ENCODE measurements at places on chromosomes 1 and 21.

- DNase-seq = no peak
Observed at GRCh38 chr1:184739070-184739469, 15.6 kb downstream of the EDEM3 start.

DNA sequence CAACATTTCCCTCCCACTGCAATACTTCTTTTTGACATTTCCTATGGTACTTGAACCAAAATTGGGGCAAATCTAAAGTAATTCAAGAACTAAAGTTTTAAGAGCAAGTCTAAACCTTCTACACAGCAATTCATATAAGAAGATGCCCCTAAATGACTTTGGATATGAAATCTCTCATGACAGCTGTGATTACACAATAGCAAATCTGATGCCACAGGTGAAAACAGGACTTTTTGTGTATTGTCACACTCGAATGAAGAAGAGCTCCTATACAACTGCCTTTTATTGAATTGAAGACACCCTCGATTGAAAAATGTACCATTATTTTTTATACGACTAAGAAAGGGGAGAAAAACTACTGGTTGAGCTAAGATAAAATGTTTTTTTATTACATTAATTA lies 59.6 kb upstream of the DYNLT5 start:
- DNase-seq = no peak

DNA sequence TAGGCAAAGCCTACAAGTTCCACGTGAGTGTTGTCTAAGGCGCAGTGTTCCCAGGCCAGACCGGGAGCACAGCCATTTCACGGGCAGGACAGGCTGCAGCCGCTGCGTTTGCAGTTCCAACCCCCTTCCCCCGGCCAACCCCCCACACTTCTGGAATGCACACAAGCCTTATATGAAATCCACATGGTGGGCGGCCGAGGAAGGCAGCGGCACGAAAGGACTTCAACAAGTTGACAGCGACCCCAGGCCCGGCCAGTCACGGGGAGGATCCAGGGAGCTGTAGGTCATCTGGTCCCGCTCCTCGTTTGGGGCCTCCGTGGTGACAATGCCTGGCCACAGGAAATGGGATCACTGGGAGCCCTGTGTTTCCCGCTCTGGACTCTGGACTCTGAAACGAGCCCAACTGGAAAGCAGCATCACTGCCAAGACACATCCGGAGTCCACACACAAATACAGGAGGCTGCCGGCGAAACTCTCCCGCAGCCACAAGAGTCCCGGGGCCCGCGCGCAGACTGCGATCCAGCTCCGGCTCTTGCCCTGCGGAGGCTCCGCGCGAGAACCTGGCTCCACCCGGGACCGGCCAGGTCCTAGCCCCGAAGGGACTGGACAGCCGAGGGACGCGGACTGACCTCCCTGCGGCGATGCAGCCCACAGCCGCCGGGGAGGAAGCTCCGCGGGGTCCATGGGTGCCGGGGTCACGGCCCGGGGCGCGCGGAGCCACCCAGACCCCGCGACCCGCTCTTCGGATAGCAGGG lies 794 bp downstream of the NID1 start:
- peak; percentile 78 for DNase-seq

- no peak for DNase-seq
Observed at GRCh38 chr1:115647507-115647906, 5.7 kb downstream of the VANGL1 start.

DNA sequence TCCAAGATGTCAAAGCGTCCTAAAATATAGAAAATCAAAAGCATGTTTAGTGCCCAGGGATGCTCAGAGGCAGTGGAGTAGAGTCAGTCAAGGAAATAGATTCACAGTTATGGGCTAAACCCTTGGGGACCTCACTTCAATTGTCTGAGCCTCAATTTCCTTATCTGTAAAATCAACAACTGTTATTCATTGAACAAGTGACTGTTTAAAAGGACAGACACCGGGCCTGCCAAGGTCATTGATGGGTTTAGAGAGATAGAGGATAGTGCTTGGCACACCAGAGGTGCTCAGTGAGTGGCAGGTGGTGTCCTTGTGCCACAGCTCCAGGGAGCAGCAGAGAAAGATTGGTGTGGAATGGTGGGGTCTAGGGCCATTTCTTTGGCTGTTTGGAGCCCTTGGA lies 12.8 kb downstream of the PLA2G5 start:
- no peak for DNase-seq

DNA sequence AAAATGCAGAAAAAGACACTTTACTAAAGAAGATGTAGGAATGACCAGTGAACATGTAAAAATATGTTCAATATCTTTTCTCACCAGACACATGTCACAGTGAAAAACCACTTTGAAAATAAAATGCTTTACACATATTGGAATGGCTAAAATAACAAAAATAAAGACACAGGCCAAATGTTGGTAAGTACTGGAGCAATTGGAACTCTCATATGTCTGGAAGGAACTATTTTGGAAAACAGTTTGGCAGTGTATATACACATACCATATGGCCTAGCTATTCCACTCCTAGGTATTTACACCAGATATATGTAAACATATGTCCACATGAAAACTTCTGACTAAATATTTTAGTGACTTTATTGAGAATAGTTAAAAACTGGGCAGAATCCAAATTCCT lies 927.2 kb downstream of the BRINP3 start:
- DNase-seq = no peak

GRCh38 chr1:209624558-209625549 lies 27.4 kb downstream of the LAMB3 start:
- peak; percentile 9 for DNase-seq

DNA sequence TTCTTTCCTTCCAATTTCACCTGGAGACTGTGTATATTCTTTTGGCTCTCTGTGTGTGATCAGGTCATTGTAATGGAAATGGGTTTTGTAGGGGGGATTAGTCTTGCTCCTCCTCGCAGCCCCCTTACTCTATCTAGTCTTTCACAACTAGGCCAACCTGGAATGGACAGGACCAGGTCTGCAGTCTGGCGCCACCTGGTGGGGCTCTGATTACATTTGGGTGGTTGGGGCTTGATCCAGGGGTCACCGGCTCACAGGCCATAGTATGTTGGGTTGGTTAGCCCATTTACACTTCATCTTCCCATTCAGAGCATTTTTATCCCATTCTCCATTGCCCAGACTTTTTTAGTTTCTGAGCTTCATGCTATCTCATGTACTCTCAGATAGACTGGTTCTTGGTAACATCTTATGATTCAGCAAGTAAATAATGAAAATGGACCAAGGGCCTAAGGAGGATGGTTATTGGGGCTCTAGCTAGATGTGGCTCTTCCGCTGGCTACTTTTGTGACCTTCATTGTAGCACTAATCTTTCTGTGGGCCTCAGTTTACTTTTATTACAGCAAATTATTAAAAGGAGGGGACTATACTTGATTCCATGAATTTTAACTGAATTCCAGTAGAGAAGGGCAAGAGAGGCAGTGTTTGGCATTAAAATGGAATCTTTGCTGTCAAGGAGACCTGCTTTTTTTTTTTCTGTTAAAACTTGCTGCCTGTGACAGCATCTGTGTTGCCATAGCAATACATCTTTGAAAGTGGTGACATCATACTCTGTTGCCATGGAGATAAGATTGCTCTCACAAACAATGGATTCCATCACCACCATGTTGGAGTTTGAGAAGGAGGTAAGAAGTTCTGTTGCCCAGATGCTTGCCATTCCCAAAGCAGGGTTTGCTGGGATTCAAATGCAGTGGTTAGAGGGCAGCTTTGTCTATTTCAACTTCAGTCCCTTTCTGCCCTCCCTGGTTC lies 150.1 kb downstream of the PLXNA2 start:
- peak; percentile 46 for DNase-seq

DNA sequence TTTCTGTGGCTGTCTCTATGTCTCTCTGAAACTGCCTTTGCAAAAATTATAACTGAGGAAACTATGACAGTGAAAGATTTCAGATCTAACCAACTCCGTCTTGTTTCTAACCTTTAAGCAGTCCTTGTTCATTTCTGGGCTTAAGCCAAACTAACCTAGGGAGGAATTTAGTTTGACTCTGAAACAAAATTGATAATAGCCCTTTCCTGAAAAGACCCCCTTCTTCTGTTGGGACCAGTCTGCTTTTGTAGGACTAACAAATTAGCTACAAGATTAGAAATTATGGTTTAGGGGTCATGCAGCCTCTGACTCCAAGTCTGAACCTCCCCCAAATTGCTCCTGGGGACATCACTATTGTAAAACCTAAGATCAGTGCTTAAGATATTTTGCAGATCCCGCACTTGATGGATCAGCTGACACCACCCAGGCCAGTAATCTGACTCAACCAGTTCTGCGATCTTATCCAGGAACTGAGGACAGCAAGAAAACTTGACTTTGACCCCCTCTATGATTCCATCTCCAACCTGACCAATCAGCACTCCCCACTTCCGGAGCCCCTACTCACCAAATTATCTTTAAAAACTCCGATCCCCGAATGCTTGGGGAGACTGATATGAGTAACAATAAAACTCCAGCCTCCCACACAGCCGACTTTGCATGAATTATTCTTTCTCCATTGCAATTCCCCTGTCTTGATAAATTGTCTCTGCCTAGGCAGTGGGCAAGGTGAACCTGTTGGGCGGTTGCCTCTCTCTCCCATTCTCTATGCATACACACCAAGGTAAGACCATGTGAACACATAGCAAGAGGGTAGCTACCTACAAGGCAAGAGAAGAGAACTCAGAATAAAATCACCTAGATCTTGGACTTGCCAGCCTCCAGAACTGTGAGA lies 11.1 kb upstream of the TRIM63 start:
- no peak for DNase-seq

GRCh38 chr1:236168716-236169429 lies 26.5 kb downstream of the GPR137B start:
- no peak for DNase-seq

DNA sequence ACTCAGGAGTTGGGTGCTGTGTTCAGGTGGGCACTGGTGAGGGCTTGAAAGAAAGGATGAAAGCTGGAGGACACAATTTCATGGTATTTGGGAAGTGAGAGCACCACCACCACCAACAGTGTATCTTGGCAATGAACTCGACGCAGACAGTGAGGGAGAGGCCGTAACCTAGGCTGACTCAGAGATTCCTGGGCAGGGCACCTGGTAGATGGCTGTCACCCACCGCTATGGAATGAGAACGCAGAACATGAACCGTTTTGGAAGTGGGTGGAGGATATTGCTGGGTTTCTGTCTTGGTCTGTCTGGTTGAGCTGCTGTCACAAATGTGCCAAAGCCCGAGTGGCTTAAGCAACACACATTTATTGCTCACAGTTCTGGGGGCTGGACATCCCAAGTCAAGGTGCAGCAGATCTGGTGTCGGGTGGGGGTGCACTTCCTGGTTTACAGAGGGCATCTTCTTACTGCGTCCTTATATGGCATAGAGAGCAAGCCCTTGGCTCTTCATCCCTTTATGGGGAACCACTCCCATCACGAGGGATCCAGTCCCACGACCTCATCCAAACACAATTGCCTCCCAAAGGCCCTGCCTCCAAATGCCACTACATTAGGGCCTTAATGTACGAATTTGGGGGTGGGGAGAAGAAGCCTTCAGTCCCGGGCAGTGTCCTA lies 246.3 kb downstream of the SIPA1L2 start:
- DNase-seq = no peak

- peak; percentile 62 for DNase-seq
Observed at GRCh38 chr1:110292031-110292741, 47.0 kb upstream of the RBM15 start.

DNA sequence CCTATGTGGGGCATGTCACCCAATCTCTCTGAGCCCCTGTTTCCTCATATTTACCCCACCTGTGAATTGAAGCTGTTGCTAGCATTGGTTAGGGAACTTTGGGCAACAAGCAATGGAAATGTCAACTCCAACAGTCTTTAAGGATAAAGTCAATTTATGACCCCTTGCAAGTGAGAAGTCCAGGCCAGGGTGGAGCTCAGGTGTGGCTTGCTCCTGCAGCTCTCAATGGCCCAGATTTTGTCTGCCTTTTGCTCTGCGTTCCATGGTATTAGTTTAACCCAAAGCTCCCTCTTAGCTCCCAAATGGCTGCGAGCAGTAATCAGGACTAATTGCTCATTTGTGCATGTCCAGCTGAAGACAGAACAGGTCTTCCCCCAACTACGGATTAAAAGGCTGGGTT lies 70.4 kb upstream of the ABCG1 start:
- DNase-seq = no peak

DNA sequence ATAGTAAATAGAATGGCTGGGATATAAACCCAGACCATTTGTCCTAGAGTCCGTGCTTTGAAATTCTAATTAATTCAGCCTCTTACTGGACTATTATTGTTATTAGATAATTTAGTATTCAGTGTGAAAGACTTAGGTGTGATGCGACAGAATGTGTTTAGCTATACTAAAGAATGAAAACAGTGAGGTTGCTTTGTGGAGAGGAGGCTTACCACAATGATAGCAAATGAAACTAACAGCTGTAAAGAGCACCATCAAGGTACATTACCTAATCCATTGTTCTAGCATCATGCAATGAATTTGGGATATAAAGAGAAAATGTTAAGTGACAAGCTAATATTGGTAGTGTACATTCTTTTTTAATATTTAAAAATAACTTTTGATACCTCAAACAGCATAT lies 911.1 kb downstream of the KCNT2 start:
- DNase-seq = no peak

All from fibroblast of skin of right quadriceps (primary cell).